Stimulated activated CD4-positive, alpha-beta T cell treated with anti-CD3 and anti-CD28 coated beads, Interleukin-1b, Interleukin-23, amount 100 ng/mL, for 4 hours (primary cell): ENCODE measurements at places on chromosomes 5 and 9.

DNA sequence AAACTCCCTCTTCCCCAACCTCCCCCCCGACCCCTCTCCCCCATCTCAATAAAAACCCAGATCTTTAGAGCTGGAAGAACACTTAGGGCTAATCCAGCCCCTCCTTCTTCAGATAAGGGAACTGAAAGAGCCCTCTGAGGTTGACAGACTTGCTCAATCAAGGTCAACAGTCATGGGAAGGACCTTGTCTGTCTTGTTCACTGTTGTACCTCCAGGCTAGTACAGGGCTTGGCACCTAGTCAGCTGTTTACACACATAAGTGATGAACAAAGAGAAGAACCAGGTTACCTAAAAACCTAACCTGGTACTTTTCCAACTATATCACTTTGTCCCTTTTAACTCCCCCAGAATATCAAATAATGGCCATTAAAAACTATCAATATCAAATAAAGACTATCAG lies 2.4 kb downstream of the TTC39B start:
- no peak for DNase-seq

GRCh38 chr5:126448720-126449119 lies 25.5 kb downstream of the GRAMD2B start:
- DNase-seq = no peak

- no peak for DNase-seq
These were observed 2.0 kb downstream of the ASPN start for GRCh38 chr9:92480291-92480771.

GRCh38 chr9:127608104-127608966 lies 3.7 kb upstream of the STXBP1 start:
- DNase-seq = peak; percentile 72

GRCh38 chr9:35757226-35757891 lies 3.3 kb upstream of the MSMP start:
- DNase-seq = no peak

DNA sequence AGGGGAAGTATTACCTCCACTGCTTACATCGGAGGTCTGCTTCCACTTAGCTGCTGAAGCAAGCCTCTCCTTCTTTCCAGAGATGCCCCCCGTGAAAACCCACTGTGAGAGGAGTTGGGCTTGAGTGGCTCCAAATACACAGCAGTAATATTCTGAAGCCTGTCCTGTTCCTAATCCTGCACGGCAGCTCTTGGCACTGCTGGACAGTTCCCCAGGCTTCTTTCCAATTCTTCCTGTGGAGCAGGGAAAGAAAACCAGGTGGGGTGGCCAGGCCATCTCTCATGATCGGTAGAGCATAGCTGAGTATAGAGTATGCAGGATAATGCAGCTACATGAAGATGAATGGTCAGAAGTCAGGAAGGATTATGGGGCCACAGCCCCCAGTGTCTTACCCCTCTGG lies 335.3 kb downstream of the MARCHF11 start:
- DNase-seq = no peak

- no peak for DNase-seq
These were observed 37.0 kb downstream of the TRIM32 start for GRCh38 chr9:116724123-116724522.

- no peak for DNase-seq
These were observed 117.9 kb upstream of the KCNN2 start for GRCh38 chr5:114243972-114244317.

GRCh38 chr5:139524446-139524845 lies 36.7 kb upstream of the UBE2D2 start:
- DNase-seq = no peak

DNA sequence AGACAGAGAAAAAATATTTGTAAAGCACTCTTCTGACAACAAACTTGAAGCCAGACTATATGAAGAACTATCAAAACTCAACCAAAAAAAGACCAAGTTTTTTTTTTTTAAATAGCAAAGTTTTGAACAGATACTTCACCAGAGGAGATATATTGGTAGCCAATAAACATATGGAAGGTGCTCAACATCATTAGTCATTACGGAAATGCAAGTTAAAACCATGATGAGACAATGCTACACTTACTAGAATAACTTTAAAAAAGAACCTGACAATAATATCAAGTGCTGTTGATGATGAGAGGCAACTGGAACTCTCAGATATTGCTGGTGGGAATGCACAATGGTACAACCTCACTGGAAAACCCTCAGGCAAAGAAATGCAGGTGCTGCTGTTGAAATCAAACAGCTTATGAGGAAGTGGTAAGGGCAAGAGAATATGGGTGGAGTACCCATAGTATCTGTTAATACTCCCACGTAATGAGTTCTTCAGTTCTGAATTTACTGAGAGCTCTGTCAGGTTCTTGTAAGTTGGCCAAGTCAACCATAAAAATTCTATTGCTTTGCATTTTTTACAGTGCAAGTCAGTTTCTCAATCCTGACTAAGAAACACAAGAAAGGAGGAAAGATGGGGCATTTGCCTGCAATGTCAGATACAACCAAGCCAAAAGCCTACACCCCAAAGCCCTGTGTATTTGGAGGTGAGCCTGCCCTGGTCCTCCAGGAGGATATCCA lies 87.3 kb upstream of the GNAQ start:
- no peak for DNase-seq

GRCh38 chr5:18736051-18736398 lies 1101.8 kb downstream of the TAF11L14 start:
- no peak for DNase-seq

- DNase-seq = no peak
These were observed 53.0 kb downstream of the CXXC5 start for GRCh38 chr5:139701056-139701741.

DNA sequence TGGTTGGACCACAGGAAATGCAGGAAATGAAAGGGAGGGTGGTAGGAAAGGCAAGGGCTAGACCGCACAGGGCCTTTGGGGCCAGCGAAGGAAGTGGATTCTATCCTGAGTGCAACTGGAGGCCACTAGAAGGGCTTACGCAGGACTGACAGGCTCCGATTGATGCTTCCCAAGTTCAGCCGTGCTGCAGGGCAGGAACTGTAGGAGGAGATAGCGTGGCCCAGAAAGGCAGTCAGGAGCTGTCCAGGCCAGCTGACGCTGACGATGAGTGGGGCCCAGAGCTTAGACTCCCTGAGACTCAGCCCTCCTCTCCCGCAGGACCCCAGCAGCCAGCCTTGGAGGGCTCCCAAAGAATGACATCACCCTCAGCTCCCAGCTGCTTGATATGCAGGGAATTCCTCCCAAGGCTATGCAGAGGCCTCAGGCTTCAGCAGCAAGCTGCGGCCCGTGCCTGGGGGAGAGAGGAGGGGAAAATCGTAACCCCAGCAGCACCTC lies 48.8 kb downstream of the KCNIP1 start:
- DNase-seq = no peak

GRCh38 chr5:54317511-54318260 lies 7.3 kb upstream of the ARL15 start:
- no peak for DNase-seq
